ENCODE measurements at places on chromosomes 4 and X.

GRCh38 chr4:185504098-185505047 is 30.9 kb downstream of the PDLIM3 start:
- no peak for DNase-seq

- DNase-seq, result no peak
Observed at GRCh38 chr4:38461342-38461741, 202.7 kb upstream of the KLF3 start.

DNA sequence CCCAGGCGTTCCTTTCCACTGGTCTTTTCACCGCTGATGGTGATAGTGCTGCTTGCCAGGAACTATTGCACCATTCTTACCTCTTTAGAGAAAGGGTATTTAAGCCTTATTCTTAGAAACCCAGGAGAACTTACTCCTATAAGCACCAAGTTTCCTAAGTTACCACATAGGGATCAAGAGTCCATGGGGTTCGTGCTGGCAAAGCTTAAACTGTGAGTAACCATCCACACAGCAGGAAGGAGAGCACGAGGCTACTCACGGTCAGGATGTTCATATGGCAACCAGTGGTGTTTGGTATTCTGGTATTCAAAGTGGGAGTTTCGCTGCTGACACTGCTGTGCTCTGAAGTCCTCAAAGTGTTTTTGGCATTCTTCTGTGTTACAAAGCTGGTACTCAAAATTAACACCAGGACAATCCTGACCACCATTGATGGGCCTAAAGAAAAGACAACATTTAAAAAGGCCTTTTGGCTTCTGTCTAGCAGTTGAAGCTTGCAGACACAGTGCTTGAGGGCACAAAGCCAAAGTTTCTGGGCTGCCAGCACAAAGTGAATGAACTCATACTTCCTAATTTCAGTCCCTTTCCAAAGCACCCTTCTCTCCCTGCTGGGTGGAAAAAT is 256.9 kb downstream of the ADAMTS3 start:
- DNase-seq, result no peak

DNA sequence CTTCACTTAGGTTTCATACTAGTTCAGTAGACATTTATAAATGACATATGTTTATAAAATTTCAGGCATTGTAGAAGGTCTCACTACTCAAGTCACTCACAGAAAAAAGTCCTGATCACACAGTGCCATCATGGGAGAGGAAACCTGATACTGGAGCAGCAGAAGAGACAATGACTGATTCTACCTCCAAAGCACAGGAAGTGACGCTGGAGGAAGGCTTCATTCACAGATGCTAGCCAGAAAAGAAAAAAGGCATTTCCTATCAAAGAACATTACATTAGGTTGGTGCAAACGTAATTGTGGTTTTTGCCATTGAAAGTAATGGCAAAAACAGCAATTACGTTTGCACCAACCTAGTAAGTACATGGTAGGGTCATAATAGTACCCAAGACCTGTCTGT is 79.5 kb downstream of the RASGEF1B start:
- no peak for DNase-seq

GRCh38 chrX:148215726-148216125 is 234.6 kb downstream of the FMR1NB start:
- DNase-seq, result no peak

GRCh38 chr4:110587666-110588285 is 35.1 kb downstream of the PITX2 start:
- DNase-seq, result no peak

- no peak for DNase-seq
Observed at GRCh38 chrX:3451571-3451970, 105.1 kb upstream of the MXRA5 start.

DNA sequence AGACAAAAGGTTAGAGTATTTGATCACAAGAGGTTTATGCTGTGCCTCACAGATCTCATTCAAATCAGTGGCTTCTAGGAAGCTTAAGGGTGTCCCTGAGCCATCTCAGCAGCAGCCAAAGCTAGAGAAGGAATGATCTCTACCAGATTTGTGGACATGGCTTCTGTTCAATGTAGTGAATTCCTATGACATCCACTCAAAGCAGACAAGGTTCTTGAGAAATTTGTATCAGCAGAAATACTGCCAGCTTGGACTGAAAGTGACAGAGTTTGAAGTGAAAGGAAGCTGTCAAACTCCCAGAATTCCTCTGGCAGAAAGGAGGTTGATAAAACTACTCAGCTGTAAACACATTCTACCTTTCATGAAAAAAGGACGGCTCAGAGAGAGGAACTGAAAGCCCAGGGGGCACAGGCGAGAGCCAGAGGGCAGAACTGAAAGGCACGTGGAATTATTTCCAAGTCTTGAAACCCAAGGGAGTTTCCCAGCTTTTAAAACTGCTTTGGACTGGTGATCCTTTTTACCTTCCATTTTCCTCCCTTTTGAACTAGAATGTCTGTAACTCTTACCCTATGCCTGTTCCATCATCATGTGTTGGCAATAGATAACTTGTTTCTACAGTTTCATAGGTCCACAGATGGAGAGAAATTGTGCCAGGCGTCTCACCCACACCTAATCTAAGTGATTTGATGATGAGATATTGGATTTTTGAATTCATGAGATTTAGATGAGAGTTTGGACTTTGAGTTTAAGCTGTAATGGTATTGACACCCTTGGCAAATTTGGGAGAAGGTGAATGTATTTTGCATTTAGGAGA is 14.5 kb upstream of the MED14 start:
- DNase-seq, result no peak

GRCh38 chr4:57187246-57187645 is 77.1 kb upstream of the IGFBP7 start:
- no peak for DNase-seq

GRCh38 chr4:81651243-81651899 is 179.7 kb upstream of the RASGEF1B start:
- no peak for DNase-seq

GRCh38 chrX:19986531-19986930 is 4.3 kb downstream of the BCLAF3 start:
- DNase-seq, result no peak

GRCh38 chrX:39912126-39912525 is 185.6 kb downstream of the BCOR start:
- DNase-seq, result no peak

GRCh38 chr4:56648021-56648823 is 32.9 kb downstream of the HOPX start:
- no peak for DNase-seq

DNA sequence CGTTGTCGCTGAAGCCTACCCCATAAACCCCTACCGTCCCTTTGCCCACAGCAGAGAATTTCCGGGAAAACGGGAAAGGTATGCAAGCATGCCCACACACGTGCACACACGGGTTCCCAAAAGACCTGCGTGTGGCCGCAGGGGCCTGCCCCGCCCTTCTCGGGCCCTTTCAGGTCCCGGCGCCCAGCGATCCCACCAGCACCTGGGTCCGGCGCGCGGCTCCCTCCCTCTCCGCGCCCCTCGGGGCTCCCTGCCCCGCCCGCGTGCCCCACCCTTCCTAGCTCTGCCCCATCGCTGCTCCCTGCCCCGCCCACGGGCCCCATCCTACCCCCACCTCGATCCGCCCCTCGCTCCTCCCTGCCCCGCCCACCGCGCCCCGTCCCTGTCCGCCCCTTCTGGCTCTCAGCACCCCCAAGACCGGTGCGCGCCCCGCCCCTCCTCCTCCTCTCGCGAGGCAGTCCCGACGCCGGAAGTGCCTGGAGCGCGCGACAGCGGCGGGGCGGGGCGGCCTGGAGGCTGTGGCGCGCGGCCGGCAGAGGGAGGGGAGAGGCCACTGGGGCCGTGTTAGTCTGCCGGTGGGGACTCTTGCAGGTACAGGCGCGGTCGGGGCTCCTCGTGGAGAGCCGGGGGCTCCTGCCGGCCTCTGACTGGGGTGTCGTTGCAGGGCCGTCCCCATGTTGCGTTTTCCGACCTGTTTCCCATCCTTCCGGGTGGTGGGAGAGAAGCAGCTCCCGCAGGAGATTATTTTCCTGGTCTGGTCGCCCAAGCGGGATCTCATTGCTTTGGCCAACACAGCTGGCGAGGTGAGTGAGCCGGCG is at the start of gene ANAPC4:
TSS of gene ANAPC4 (plus strand) at position 510 of the 818 bp plus-strand sequence. CDS start at position 675, 165 bp downstream.
- DNase-seq, result peak; percentile 96

DNA sequence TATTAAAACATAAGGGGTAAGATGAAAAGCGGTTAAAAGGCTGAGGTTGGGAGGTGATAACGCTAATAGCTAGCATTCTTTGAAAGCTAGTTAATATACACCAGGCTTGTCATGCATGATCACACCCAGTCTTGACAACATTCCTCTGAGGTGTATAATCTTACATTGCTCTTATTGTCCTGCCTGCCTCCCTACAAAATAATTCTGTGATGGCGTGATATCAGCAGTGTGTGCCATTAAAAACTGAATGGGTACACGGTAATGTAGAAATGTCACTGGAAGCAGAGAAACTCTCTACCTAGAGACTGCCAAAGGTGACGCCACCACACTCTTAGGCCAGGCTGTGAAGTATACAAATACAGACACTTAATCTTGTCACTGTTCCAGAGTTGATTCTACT is 68.1 kb downstream of the DIAPH2 start:
- no peak for DNase-seq

DNA sequence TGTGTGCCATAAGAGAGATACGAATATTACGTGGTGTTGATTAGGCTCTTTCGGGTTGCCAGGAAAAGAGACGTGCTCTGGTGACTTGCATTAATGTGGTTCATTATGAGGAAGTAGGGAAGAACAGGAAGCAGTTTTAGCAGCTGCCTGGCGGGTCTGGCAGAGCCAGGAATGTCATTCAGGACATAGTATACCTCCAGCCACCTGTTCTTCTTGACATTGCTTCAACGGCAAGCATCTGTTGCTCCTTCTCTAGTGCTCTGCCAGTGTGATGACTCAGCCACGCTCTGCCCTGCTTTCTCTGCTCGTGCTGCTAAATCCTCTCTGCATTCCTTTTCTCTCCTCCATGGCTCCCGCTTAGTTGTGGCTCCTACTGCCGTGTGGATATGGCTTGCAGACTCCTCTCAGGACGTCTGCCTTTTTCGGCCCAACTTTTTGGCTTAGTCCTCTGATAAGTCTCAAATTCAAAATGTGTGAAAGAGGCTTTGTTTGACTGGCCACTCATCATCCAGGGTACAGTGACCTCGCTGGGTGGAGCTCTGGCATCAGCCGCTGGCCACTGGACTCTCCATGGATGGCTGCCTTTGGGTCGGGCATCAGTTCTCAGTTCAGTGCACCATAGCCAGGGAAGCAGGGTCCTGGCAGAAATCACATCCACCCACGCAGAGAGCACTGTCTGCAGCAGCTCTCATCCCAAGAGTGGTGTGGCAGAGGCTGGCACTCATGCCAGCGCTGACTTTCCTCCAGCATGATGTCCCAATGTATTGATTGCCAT is 89.3 kb upstream of the KLF3 start:
- DNase-seq, result no peak

DNA sequence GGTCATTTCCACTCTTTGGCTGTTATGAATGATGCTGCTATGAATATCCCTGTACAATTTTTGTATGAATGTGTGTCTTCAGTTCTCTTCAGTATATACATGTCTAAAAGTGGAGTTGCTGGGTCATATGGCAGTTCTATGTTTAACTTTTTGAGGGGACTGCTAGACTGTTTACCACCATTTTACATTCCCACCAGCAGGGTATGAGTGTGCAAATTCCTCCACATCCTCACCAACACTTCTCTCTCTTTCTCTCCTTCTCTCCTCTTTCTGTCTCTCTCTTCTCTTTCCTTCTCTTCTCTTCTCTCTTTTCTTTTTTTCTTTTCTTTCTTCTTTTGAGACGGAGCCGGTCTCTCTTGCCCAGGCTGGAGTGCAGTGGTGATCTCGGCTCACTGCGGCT is 7.8 kb downstream of the WWC2 start:
- DNase-seq, result no peak

DNA sequence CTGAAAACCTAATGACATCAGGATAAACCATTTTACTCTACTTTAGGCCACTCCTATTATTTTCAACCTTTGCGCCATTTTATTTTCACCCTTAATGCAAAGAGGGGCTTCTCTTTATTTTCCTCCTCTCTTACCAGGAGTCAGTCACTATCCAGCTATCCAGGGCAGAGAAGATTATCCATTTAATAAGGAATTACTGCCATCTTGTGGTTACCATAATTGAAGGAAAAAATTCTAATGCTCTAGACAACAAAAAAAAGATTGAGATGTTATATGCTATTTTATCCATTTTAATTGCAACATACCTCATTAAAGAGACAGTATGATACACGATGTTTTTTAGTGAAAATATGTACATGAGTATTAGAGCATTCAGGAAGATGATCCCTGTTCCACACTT is 514.5 kb upstream of the FAM241A start:
- DNase-seq, result no peak

GRCh38 chr4:184370711-184371389 is 103.5 kb downstream of the IRF2 start:
- no peak for DNase-seq

DNA sequence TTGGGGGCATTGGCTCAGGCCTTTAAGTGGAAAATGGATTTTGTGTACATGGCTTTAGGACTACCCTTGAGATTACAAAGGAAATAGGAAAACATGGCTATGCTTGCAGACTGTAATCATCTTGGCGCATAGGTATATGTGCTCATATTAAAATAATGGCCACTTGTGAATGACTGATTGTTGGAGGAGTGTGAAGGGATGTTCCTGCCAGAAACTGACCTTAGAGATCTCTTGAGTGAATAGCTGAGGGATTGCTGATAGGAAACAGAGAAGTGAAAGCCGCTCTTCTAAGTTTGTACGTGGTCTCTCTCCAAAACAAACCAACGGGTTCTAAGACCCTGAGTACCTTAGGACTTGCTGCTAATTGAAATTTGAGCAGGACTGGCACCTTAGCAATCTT is 186.0 kb downstream of the MGST2 start:
- DNase-seq, result no peak

GRCh38 chrX:88425739-88426138 is 321.3 kb upstream of the CPXCR1 start:
- DNase-seq, result no peak

GRCh38 chrX:137858106-137858505 is 292.2 kb downstream of the ZIC3 start:
- DNase-seq, result no peak

- no peak for DNase-seq
Observed at GRCh38 chrX:8738588-8739189, 6.8 kb upstream of the ANOS1 start.

DNA sequence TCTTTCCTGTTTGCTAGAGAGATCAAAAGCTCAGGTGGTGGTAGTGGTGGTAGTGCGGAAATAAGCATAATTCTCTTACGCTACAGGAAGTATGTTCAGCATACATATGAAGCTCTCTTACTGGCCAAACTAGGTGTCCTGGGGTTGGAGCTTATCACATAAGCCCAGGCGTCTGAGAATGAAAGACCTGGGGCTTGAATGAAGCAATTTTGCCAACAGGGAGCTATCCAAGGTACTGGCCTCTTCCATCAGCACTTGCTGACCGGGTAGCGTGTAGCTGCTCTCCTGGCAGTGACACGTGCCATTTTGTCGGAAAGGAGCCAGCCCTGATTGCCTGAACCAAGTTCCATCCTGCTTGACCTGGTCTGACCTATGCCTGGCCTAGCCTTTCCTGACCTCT is 65.9 kb upstream of the HPF1 start:
- DNase-seq, result no peak

DNA sequence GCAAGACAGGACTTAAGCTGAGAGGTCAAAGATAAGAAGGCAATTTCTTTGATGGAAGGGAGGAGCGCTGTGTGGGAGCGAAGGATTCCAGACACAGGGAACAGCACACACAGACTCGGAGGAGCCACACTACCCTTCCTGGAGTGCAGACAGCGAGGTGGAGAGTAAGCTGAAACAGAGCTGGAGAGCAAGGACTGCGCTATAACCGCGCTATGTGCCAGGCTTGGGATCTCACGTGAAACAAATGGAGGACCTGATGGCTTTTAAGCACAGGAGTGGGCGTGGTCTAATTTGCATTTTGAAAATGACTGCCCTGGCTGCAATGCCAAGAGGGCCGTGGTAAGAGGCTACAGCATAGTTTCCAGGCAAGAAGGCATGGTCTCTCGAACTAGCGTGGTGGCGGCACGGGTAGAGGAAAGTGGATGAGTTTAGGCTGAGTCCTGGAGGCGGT is 113.9 kb upstream of the SORBS2 start:
- DNase-seq, result no peak

All from NCI-H187 (cell line).